ENCODE measurements at places on chromosomes 2 and 18.
A peak's percentile ranks its signal among the peaks of the same experiment; 100 is the strongest.

DNA sequence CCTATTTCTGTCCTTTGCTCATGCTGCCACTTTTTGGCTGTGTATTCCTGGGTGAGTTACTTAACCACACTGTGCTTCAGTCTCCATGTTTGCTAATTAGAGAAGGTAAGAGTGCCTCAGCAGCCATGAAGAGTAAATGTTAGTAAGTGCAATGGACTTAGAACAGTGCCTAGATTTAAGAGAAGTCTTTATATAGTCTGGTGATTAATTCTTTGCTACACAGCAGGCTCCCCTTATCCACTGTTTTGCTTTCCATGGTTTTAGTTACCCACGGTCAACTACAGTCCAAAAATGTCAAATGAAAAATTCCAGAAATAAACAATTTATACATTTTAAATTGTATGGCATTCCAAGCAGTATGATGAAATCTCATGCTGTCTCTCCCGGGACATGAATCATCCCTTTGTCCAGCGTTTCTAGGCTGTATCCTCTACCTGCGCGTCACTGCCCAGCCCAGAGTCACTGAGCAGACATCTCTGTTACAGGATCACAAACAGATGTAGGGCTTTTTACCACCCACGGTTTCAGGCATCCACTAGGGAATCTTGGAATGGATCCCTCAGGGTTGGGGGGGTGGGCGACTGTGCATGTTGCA, 91.0 kb downstream of the CTIF start:
- no peak for DNase-seq

DNA sequence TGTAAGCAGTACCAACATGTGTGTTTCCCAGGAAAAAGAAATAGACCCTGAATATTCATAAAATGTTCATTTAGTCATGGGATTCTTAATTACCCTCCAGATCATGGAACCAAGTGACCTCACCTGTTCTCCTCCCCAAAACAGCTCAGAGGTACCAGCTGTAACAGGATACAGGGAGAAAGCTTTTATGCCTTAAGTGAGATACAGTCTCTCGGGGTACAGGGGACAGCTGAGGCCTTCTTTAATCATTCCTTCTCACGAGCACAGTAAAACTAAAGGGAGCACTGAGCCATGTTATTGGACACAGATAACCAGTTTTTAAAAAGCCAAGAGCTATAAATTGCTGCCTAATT, 16.6 kb downstream of the EPHA4 start:
- DNase-seq = no peak

DNA sequence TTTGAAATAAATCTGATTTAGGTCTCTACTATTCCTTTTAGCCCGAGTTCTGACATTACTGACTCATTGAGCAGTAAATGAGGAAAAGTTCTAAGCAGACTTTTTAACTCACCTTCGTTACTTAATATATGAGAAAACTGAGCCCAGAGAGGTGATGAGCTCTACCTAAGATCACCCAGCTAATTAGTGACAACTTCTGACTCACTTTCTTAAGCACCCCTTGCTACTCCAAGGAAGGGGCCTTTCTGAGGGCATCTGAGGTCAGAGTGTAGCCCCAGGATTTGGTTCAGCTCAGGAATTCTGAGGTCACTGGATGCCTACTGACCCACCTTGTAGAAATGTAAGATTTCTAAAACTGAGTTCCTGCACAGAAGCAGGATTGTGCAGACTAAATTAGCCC, 102.2 kb upstream of the FZD5 start:
- DNase-seq = no peak

DNA sequence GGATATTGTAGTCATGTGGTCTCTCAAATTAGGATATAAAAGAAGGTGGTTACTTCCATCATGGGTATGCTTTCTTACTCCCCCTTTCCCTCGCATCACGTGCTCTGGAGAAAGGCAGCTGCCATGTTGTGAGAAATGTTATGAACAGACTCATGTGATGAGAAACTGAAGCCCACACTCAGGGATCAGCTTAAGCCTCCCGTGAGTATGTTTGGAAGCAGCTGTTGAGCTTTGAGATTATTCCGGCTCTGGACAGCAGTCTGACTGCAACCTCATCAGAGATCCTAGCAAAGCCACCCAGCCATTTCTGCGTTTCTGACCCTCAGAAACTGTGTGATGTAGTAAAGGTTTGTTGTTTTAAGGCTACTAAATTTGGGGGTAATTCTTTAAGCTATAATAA, 700.1 kb downstream of the ADCYAP1 start:
- no peak for DNase-seq

DNA sequence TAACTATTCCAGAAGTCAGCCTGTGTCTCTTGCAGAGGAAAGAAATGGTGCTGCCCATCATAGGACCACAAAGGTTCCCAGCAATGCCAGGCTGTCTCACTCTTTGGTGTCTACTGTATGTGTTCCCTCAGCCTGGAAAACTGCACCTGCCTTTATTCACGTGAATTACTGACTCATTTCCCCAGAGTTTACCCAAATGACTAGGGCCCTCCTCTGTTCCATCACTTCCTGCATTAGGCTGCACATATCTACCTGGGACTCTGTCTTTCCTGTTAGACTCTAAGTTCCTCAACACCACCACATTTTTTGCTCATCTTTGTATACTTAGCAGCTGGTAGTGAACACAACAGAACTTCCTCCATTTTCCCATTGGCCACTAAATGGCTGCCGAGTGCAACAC, 188.3 kb downstream of the FHOD3 start:
- DNase-seq = no peak

- DNase-seq = no peak
These were observed 47.4 kb upstream of the GPR45 start for GRCh38 chr2:105194022-105194675.

DNA sequence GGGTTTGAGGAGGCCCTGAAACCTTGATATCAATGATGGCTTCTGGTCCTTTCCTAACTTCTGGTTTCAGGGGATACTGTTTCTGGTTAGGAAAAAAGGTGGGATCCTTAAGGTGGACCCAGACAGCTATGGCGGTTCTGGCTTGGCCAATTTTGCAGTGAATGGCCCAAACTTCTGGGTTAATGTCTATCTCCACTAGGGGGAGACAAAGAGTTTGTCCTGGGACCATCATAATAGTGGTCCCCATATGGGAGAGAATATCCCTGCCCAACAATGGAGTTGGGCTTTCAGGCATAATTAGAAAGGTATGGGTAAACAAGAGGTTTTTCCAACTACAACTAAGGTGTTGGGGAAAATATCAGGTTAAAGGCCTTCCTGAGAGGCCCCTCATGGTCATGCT, 273.5 kb downstream of the CALCRL start:
- no peak for DNase-seq

- DNase-seq = no peak
These were observed 200.5 kb downstream of the ACKR3 start for GRCh38 chr2:236769981-236770671.

DNA sequence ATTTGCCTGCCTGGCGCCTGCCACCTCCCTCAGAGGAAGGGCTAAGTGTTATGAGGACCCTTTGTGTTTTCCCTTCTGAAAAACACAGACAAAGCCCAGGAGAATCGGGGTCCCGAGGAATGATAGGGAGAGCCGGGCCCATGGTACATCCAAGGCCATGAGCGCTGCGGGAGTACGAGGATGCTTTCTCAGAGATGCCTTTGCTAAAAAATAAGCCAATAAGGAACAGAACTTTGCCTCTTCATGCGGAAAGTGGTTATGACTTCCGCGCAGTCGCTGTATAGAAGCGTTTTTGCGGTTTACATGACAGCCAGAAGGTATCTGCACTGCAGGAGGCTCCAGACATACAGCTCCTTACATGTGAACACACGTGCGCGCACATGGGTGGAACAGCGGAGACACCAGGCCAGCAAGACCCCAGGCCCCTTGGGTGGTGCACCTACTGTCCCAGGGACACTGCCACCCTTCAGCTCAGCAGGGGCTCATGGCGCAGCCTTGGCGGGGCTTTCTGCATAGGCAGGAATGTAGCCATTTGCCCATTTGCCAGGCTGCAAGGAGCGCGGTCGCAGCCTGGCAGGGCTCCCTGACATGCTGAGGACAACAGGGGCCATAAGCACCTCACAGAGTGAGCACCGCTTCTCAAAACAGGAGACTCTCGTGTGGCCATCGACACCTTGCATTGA, 252.4 kb upstream of the SALL3 start:
- no peak for DNase-seq

- no peak for DNase-seq
These were observed 80.4 kb downstream of the PMAIP1 start for GRCh38 chr18:59980188-59980637.

GRCh38 chr2:85505551-85506238, 33.3 kb upstream of the MAT2A start:
- DNase-seq = no peak

DNA sequence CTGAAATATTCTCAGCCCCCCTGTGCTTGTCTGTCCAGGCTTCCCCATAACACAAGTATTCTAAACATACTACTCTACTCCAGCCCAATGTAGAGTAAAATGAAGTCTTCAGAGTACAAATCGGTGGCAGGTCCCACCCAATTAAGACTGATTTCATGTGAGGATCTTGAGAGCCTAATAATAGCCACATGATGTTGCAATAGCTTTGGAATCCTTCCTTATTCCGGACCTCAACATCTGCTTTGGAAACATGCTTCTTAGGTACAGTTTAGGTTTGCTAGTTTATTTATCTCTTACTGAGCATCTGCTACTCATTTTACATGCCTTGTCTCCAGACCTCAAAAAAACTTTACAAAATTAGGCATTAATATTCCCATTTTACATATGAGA, 207.3 kb upstream of the RAB6C start:
- no peak for DNase-seq

DNA sequence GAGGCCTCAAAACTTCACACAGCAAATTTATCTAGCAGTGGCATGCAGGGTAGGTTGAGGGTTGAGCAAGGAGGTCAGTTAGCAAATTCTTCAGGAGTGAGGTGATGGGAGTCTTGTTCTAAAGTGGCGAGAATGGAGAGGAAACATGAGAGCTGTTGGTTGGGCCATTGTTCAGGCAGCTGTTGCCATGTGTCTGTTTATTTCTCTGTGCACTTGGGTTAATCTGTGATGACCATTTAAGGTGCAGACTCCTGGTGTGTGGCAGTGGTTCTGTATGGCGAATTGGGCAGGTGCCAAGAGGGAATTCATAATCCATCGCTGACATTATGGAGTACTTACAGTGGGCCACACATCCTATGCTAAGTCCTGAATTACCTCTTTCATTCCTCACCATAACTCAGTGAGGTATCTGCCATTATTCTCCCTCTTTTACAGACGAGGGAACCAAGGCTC, 30.4 kb downstream of the TMEM178A start:
- no peak for DNase-seq

DNA sequence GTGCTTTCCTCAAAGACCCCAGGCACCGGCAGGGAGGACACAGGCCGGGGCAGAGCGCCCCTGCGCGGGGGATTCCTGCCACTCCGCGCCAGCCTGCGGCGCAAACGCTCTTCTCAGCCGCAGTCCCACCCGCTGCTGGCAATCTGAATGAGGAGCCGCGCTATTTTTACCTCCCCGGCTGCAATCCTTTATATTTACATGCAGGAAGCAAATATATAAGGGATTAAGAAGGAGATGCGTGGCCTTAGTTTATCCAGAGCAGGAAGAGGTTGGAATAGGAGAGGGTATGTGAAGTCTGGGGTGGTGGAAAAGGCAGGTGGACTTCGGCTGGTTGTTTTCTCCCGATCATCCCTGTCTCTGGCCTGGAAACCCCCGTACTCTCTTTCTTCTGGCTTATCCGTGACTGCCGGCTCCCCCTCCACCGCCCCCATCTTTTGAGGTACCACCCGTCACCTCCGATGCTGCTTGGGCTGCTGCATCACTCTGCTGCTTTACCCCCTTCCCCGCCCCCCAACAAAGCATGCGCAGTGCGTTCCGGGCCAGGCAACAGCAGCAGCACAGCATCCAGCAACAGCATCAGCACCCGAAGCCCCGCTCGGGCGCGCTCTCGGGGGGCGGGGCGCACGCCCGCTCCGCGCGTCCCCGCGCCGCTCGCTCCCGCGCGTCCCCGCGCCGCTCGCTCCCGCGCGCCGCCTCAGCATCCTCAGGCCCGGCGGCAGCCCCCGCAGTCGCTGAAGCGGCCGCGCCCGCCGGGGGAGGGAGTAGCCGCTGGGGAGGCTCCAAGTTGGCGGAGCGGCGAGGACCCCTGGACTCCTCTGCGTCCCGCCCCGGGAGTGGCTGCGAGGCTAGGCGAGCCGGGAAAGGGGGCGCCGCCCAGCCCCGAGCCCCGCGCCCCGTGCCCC, at the start of gene ADAM23:
TSS of gene ADAM23 (plus strand) at position 700 of the 902 bp plus-strand sequence. CDS start 335 bp downstream, outside the sequence.
- peak; percentile 35 for DNase-seq

GRCh38 chr2:34162231-34162630, 563.1 kb upstream of the FAM98A start:
- DNase-seq = no peak

DNA sequence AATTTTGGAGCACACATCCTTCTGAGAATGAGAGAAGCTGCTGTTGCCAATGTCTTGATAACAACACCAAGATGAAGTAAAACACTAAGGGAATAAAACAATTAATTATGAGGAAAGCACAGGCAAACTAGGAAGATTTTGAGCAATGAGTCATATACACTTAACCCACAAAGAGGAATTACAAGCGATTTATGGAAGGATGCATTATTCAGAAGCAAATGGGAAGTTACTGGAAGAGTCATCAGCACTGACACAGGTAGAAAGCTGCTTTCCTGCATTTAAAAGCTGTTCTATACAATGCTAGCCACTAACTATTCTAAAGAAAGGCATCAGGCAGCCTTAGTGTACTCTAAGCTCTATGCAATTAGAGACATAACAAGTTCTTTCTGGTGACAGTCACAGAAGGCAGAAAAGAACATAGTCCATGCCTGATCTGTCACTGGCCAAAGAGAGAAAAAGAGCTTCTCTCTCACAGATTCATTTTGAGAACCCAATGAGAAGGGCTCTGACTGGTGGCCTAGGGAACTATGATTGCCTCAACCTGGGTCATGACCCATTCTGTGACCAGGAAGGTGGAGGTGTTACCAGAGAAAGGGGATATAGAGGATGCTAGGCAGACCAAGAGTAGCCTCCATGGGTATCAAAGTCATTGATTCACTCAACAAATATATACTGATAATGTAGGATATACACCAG, 45.4 kb downstream of the M1AP start:
- no peak for DNase-seq

DNA sequence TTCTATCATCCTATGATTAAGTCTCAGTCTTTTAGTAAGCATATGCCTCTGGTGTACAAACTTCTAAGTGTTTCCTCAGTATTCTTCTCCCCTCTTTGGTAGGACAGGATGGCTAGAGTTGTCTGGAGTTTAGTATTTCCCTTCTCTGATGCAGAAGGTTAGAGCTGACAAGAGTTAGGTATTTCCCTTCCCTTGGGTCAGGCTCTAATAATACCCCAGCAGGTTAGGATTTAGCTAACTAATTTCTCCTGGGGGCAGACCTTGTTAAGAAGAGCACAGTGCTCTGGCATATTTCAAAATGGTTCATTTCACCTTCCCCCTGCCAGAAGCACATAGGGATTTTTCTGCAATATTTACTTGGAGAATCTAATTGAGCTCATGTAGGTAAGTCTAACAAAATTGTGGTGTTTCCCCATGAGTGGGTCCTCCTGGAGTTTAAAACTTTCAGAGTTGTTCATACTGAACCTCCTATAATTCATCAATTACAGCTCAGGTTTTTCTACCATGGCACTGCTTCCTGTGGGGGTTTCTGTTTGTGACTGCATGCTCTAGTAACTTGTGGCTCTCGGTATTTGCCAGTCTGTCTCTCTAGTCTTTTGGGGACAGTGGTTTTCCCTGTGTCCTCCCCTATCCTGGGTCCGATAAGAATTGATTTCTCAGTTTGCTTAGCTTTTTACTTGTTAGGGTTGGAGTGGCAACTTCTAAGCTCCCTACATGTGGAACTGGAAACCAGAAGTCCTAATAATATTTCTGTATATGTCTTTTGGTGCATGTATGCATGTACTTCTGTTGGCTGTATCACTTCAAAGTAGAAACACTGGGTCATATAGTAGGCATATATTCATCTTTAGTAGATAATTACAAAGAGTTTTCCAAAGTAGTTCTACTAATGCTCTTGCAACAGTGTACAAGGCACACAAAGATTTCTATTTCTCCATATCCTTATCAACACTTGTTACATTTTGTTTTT, 77.7 kb downstream of the GDF7 start:
- no peak for DNase-seq

Data from iPS DF 19.7 (cell line).